NCI-H187 treated with DMSO at 0.1 percent for 48 hours (cell line): ENCODE measurements at places on chromosomes 12 and 14.

DNA sequence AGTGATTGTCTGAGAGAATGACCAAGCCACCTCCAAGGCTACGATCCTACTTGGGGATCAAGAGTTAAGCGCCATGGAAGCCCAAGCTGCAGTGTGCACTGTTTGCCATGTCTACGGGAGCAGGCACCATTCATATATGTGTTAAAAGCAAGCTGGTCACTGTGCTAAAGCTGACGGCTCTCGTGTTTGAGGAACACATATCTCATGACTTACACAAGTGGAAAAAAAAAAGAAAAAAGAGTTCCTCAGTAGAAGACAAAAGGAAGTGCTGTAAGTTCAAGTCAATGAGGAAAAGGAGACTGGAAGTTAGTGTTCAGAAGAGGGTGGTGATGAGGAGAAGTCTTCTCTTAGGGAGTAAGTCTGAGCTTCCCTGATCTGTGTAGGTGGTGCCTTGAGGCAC, 4.9 kb upstream of the PTCSC3 start:
- DNase-seq = no peak

DNA sequence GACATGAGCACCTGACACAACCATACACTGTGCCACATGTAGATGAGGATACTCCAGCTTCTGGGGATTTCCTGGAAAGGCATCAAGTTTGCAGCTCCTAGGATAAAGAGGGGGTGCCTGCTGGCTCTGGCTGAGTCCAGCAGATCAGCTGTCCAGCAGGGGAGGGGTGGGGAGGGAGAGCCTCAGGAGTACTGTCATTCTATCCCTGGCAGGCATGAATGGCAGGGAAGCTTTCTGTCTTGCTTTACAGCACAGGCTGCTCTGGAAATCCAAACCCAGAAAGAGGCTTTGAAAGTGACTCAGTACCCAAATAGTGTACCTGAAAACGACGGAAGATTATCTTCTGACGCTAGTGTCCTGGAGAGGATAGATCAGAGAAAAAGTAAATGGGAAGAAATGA, 32.2 kb downstream of the SLC8A3 start:
- DNase-seq = no peak

DNA sequence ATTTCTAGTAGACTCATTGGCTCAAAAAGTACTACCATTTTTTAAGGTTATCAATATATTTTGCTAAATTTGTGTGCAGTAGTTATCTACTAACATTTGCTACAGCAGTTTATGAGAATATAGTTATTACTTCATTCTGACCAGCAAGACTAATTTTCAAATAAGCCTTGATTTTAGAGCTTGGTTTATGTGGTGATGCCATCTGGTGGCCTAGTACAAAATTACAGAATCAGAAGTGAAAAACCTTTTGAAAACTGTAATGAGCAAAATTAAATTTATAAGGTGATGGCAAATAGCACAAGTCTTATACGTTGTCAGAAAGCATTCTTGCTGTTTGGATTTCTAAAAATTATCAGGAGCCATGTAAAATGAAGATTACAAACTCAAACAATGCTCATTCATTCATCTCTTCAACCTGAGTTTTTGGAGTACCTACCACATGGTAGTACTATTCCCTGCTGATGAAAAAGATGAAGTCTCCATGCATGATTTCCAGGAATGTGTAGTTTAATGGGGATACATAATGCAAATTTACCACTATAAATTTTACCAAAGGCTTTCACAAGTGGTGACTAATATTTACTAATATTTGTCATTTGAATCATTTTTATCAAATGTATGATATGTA, 51.0 kb downstream of the MAGOHB start:
- no peak for DNase-seq

DNA sequence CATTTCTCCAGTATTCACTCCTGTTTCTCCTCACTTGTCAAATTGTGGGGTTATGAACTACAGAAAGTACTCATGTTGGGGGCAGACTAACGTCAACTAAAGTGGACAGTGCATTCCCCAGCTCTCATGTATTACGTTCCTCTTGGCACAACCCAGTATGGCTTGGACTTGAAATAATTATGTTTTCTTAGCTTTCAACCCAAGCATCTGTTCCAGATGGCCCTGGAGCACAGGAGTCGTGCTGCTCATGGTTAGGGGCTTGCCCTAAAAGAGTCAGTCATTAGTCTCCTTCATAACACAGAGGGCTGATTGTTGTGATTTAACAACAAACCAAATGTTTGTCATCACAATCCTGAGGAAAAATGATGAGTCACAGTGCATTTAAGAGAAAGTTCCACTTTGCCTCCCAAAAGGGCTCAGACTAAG, 154.4 kb downstream of the RPAP3 start:
- no peak for DNase-seq

DNA sequence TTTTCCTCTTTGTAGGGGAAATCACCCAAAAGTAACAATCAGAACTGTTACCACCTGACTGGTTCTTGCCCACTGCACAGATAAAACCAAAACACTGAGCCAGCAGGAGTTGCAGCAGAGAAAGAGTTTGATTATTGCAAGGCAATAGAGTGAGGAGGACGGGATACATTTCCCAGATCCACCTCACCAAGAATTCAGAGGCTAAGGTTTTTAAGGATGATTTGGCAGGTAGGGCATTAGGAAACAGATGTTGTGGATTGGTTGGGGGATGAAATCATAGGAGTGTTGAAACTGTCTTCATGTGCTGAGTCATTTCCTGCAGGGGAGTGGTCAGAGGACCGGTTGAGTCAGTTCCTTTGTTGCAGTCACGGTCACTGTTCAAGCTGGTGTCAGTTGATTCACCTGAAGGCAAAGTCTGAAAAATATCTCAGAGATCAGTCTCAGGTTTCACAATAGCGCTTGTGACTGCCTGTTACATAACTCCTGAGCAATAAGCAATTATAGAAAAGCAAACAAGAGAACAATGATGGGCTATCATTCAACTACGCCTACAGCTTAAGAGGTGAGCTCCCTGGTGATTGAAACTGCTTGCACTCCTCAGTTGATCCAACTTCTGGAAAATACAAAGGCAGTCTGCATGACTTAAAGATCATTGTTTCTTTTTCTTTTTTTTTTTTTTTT, 20.3 kb upstream of the AMN1 start:
- peak; percentile 96 for DNase-seq

DNA sequence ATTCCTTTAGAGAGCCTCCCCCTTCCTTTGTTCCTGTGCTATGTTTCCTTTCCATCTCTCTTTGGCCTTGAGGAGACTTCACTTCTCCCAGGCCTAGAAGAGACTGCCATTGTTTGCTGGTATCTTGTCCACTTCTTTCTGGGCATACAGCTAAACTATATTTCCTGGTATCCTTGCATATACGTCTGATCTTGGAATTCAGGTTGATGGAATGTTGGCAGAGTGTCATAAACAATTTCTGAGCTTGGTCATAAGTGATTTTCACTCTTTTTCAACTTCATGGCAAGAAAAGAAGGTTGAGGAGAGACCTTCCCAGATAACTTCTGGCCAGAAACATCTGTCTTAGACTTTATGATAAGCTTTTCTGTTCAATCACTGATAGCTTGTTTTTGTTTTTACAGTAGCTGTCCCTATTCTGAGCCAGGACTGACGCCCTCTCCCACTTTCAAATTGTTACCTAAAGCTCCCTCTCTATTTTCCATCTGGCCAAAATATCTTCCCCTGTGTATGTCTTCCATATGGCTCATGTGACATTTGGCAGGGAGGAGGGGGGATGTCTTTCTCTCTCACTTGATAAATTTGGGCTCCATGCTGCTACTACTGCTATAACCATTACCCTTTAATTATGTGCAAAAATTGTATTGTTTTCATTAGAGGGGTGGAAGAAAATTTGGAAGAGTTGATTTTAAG, 457.0 kb downstream of the ADAMTS20 start:
- DNase-seq = no peak

- DNase-seq = no peak
Observed at GRCh38 chr14:68674538-68675232, 118.2 kb downstream of the ZFP36L1 start.

GRCh38 chr12:3042394-3042793, 34.8 kb upstream of the TSPAN9 start:
- DNase-seq = no peak

DNA sequence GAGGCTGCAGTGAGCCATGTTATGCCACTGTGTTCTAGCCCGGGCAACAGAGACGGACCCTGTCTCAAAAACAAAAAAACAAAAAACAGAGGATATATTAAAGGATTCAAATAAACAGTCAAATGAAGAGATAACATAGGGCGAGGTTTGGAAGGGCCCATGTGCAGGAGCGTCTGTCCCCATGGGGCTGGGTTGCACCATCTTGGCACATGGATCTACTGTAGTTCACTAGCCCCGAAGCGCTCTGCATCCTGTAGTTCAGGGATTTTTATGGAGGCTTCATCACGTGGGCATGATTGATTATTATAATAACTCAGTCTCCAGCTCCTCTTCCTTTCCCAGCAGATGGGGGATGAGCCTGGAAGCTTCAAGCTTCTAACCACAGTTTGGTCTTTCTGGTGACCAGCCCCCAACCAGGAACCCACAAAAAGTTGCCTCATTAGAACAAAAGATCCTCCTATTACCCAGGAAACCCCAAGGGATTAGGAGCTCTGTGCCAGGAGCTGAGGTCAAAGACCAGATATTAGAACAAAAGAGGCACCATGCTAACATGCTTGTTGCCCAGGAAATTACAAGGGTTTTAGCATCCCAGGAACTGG, 59.9 kb downstream of the HCAR2 start:
- no peak for DNase-seq

GRCh38 chr12:49563951-49564685, 3.8 kb downstream of the MCRS1 start:
- DNase-seq = no peak

GRCh38 chr14:90820958-90821357, 4.7 kb upstream of the TTC7B start:
- DNase-seq = no peak

DNA sequence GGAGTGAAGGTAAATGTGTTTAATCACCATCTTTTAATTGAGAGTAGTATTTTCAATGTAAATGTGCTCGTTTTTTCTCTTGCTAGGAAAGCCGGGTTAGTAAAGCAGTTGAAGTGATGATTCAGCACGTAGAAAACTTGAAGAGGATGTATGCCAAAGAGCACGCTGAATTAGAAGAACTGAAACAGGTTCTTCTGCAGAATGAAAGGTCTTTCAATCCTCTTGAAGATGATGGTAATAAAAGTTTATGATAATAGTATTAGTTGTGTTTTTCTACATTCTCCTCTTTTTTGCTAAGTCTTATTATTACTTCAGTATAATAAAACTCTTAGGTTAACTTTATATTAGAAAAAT, 93.9 kb downstream of the DNAI7 start:
- DNase-seq = no peak

DNA sequence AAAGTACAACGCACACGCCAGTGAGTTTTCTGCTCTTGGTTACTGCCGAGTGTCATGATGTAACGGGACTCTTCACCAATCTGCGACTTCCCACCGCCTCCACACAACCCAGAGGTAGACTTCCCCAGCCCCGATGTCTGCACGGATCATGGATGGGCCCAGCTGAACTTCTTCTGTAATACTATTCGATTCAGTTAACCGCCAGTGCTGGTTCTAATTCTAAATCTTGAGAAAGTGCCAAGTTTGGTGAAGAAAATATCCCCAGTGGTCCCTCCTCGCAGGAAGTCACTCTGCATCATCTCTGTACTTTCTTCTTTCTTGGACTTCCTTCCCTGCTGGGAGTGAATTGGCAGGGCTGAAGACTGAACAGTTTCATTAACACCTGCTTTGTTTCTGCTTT, 77.6 kb upstream of the SLC35F4 start:
- DNase-seq = no peak

- no peak for DNase-seq
Observed at GRCh38 chr12:56155256-56155845, 2.8 kb upstream of the MYL6 start.

- DNase-seq = no peak
Observed at GRCh38 chr12:69061574-69061973, 128.6 kb upstream of the CPM start.

DNA sequence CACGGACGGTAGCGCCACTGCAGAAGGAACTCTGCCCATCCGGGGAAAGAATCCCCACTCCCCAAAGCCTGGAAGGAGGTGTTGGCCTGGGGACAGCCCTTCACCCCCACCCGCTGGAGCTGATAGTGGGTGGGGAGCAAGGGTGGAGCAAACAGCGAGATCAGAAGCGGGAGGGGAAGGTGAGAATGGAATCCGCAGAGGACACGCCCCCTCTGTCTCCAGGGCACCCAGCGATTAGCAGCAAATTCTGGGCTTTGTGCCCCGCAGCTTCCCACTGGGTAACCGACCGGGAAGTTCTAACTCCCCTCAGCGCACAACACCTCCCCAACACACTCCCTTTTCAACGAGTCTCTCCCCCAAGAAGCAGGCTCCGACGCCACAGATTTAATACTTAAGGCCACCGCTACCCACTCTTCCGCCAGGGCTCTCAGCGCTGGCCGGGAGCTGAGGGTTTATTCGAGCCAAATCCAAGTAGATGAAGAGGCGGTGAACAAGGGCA, 1.4 kb downstream of the SLC25A29 start:
- DNase-seq = no peak

DNA sequence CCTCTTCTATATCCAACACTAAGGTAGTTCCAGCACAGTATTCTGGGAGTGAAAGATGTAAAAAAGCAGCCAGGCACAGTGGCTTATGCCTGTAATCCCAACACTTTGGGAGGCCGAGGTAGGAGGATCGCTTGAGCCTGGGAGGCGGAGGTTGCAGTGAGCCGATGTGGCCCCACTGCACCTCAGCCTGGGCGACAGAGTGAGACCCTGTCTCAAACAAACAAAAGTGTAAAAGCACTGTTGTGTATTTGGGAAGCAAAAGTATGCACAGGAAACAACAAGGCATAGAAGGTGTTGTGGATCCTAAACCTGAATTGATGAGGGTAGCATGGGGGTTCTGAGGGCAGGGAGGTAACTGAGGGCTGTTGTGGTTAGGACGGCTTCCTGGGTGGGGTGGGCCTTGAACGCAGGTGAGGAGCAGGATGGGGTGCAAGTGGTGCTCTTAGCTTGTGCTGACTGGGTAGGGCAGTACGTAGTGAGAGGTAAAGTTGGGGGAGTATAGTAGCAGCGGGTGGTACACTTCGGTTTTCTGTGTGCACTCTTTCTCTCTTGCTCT, 64.2 kb downstream of the RASSF3 start:
- DNase-seq = no peak

GRCh38 chr14:41605550-41606281, 960 bp upstream of the LRFN5 start:
- peak; percentile 44 for DNase-seq

DNA sequence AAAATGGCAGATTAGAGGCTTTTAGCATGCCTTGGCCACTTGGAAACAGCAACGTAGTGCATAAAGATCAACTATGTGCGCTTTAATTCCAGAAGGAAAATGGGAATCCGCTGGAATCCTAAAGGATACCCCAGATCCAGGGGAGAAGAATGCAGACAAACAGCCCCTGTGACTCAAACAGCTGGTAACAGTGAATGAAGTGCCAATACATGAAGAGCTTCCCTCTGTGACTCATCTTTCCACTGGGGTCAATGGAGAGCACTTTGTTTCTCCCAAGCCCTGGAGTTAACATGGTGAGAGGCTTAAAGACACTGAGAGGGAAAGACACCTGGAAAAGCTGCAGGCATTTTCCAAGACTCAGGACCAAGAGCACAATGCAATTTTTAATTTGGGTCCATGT, 263.1 kb downstream of the CEP128 start:
- no peak for DNase-seq
